HAP-1 (cell line): ENCODE measurements at places on chromosomes 12 and 14.

DNA sequence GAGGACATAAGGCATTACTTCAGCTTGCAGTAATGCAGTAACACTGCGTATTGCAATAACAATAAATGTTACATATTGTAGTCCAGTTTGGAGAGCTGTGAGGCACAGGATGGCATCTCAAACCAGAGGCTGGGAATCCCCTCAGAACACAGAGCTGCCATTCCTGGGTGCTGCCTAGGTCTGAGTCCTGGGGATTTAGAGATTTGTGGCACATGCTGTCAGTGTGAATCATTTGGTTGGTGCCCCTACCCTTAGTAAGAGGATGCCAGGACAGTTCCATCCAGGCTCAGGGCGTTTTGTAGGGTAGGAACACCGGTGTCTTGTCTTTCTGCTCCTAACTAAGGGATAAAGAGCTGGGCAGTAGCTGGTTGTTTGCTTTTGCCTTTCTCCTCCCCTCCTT is 22.5 kb downstream of the ZFHX2 start:
- DNase-seq: no peak

DNA sequence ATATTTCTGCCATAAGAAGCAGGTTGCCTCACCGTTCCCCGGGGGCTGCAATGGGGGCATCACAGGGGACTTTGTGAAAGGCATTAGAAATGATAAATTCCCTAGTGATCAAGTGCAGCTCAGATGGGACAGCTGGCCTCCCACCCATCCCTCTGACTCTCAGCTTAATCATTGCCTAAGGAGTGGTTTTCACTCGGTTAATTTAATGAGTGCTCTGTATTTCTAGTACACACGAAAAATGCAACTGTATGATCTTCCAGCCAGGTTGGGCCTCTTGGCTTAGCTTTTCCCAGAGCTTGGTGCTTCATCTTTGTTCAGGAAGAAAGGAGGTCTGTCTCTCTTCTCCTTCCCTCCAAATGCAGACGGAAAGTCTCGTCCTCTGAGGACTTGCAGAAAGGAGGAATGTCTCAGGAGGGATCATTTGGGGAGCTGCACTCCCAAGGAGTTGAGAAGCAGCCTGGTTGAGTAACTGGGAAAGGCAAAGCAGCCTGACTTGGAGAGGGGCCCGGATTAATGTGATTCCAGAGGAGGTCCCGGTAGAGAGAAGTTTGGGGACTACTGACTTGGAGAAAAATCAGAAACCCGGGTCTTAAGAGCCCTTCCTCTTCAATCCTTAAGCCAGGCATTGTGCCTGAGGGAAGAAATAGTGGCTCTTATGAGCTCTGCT is 7.2 kb downstream of the CD9 start:
- DNase-seq: no peak

GRCh38 chr14:20478894-20479293 is 9.7 kb downstream of the PNP start:
- DNase-seq: no peak

DNA sequence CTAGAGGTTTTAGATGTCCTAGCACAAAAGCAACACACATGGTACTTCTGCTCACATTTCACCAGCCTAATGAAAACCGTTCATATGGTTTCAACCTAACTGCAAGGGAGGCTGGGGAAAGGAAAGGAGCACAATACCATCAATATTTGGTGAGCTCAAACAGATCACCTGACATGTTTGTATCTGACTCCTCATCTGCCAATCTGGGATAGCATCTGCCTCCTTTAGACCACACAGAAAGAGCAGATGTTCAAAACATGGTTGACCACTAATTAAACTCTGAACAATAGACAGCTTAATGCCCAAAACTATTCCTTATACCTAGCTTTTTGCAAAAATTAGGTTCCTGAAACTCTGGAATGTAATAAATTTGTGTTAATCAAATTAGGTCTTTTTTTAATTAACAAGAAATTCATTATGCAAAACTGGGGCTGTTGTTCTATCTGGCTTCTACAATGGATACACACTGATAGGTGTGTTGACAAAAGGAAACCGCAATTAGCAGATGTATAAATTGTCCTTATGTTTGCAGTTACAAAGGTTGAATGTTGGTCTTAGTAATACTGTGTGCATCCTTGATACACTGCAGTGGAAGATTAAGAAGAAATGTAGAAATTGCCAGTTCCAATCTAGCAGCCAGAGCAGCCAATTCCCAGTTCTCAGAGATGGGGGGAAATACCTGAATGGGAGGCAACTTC is 89.3 kb downstream of the DUSP6 start:
- no peak for DNase-seq

- DNase-seq: no peak
These were observed 59.9 kb downstream of the ZFYVE21 start for GRCh38 chr14:103775506-103775905.

GRCh38 chr14:31263485-31264133 is 56.0 kb upstream of the HECTD1 start:
- no peak for DNase-seq

GRCh38 chr14:47619392-47619791 is 56.0 kb downstream of the MDGA2 start:
- DNase-seq: no peak

DNA sequence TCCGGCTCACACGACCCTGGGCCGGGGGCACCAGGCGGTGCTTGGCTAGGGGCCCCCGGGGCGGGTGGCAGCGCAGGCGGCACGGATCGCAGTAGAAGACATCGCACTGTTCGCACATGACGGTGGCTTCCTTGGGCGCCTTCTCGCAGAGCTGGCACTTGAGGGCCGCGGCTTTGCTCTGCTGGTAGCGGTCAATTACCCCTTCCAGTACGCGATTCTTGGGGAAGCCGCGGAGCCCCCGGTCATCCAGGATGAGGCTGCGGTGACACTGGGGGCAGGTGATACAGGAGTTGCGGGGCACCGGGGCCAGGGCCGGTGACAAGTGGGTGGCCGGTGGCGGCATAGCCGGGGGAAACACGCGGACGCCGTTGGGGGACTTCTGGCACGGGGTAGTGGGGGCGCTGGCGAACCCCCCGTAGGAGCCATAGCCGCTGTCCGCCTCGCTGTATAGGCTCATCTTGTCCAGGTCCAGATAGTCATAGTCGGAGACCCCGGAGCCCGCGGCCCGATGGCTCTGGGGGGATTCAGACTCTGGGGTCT is 553 bp downstream of the TRIM9 start:
- peak; percentile 53 for DNase-seq

DNA sequence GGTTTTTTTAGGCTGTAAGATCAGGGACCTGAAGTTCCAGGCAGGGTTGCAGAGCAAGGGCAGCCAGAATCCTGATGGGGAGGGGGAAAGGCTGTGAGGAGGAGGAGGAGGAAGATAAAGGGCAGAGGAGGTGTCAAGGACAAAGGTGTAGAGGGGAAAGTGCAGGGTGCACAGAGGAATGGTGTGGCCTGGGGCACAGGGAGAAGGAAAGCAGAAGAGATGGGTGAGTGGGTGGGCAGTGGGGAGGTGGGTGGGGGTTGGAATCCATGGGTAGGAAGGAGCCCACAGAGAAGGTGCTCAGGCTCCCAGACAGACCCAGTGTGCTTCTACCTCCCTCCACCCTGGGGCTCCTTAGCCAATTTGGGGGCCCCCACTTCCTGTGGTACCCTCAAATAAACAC is 11.2 kb downstream of the TRPV4 start:
- no peak for DNase-seq

DNA sequence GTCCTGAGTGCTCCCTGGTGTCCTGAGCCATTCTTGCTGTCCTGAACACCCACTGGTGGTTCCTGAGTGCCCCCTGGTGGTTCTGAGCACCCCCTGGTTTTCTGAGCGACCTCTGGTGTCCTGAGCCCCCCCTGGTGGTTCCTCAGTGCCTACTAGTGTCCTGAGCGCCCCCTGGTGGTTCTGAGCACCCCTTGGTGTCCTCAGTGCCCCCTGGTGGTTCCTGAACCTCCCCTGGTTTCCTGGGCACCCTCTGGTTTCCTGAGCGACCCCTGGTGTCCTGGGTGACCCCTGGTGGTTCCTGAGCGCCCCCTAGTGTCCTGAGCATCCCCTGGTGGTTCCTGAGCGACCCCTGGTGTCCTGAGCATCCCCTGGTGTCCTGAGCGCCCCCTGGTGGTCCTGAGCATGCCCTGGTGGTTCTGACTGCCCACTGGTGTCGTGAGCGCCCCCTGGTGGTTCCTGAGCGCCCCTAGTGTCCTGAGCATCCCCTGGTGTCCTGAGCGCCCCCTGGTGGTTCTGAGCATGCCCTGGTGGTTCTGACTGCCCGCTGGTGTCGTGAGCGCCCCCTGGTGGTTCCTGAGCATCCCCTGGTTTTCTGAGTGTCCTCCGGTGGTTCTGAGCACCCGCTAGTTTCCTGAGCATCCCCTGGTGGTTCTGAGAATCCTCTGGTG is 473.1 kb downstream of the TMEM121 start:
- no peak for DNase-seq

- DNase-seq: no peak
These were observed 43.6 kb downstream of the PTPRR start for GRCh38 chr12:70876952-70877351.

DNA sequence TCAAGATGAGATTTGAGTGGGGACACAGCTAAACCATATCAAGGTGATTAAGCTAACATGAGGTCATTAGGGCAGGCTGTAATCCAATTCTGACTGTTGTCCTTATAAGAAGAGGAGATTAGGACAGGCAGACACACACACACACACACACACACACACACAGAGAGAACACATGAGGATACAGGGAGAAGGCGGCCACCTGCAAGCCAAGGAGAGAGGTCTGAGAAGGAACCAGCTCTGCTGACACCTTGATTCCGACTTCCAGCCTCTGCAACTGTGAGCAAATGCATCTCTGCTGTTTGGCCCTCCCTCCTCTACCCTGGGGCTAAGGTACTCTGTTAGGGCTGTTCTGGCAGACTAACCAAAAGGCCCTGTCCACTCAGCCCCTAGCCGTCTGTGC is 112.5 kb upstream of the GSC start:
- DNase-seq: no peak

GRCh38 chr14:104686624-104687517 is 2.5 kb upstream of the INF2 start:
- DNase-seq: no peak

DNA sequence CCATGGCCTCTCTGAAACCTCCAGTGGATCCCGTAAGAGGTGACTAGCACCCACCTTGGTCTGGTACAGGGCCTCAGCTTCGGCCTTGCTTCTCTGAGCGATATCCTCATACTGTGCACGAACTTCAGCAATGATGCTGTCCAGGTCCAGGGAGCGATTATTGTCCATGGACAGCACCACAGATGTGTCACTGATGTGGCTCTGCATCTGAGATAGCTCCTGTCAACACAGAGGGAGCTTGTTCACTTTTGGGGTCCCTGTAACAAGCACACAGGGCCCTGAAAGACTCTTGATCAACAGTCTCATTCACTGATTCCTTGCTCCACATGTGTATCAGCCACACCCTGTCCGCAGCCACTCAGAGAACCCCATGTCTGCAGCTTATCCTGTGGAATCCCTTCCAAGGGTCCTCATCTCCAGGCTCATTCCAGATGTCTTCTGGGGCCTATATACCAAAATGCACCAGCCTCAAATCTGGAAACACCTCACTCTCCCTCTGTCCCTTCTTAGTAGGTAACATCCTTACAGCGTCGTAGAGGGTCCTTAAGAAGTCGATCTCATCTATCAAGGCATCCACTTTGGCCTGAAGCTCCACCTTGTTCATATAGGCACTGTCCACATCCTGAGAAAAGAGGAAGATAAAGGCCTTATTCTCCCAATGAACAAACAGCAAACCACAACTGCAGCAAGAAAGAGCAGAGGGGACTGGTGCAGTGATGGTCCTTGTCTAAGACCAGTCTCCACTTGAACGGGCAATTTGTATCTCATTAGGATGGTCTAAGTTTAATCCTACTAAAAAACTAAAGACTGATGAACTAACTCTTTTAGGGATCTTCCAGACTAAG is 3.5 kb downstream of the KRT3 start:
- no peak for DNase-seq

DNA sequence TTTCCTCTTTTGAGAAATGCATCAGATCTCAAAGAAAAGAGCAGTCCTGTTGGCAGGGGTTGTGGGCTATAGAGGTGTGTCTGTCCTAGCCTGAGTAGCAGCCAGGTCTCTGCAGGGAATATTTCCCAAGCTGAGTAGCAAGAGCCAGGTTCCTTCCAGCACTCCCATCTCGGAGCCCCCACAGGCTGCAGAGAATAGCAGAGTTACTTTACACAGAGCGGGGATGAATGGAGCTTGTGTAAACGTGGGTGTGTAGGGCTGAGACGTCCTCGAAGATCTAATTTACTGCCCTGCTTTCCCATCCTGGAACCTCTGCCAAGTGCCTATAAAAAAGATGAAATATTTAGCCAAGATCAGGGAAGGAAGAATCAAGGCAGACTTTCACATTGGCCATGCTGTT is 156.6 kb downstream of the TSPAN9 start:
- no peak for DNase-seq

DNA sequence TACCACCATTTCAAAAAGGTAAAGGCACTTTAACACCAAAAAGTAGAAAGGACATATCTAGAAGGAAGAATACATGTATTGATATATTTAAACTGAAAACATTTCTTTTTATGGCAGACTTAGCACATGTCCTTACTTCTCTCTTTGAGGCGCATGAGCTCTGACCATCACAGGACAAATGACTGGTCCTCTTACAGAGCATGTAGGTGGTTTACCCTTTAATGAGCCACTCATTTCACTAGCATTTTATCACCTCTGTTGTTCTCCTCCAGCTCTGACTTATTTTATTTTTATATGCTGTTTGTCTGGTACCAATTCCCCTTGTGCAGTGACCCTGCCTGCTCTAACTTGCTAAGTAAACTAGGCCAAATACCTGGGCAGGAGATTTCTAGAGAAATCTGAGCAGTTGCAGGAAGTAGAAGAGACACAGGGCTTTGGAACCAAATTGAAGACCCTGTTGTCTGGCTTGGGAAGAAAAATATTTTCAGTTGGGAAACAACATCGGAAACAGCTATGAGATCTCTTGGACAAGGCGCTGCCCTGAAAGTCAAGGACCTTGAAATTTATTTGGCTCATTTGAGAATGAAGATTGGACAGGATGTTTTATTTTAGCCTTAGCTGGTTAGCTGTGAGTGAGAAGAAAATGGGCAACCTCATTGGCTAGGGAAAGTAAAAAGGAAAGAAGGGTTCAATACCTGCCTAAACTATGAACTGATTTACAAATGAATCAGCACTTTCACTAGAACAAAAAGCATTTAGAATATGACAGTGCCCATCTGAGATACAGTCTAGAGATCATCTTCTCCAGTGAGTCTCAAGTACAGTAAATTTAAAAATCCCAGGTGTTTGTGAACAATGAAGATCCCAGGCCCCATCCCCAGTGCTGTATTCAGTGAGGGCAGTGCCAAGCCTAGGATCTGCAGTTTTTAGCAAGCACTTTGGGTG is 374.4 kb downstream of the ZFP36L1 start:
- DNase-seq: no peak

GRCh38 chr12:59005193-59005955 is 85.1 kb upstream of the LRIG3 start:
- DNase-seq: no peak

- no peak for DNase-seq
These were observed 905 bp downstream of the ZNF84 start for GRCh38 chr12:133038118-133038709.

DNA sequence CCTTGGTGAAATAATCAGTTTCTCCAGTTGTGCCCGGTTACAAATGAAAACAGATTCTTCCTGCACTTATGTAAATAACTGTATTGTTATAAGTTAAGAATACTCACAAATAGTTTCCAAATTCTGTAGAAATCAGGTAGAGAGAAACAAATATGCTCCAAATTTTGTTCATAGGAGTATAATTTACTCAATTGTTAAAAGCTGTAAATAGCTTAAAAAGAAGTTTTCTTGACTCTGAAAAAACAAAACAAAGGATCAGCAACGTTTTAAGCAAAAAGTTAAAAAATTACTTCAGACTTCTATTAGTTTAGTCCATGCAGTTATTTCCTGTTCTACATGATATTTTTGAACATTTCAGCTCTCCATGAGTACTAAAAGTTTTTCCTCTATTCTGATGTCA is 30.0 kb upstream of the SLC38A4 start:
- no peak for DNase-seq

- DNase-seq: no peak
These were observed 40.8 kb downstream of the CCDC92 start for GRCh38 chr12:123931686-123932321.
